ENCODE measurements at places on chromosomes 11 and 22. TPM values are rescaled to one million over a fixed set of nuclear protein-coding genes. Genes with fewer than 3 reads are reported as not detected.

The PPFIBP2 gene
- 4.2 TPM for total RNA-seq

The C11orf87 gene
- not detected for total RNA-seq

The B4GALNT4 gene
- total RNA-seq, result not detected

The OR52H1 gene
- not detected for total RNA-seq

The GAS2 gene
- total RNA-seq, result 27.0 TPM

DNA sequence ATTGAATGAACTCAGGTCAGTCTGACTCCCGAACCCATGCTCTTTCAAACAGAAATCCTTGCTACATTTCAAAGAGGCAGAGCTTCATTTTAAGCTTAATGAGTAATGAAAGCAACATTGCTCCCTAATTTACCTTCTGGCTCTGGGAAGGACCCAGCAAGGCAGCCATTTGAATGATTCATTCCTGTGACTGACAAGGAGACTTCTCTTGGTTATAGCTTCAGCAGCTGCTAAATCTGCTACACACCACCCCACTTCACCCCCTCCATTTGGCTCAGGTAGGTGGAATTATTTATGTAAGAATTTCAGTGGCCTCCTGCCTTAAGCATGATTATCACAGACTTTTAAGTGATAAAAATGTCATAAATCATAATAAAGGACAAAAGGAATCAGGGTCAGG, 117.7 kb downstream of the KCNC1 start:
- no peak overlapping the region for H3K4me3 ChIP-seq
- no peak overlapping the region for H3K27ac ChIP-seq
- H3K27me3 ChIP-seq, result no peaks in the 10 kb centered on the region
- H3K36me3 ChIP-seq, result no peaks in the 10 kb centered on the region

GRCh38 chr22:28909375-28909774, 26.0 kb downstream of the ZNRF3 start:
- H3K36me3 ChIP-seq, result no peaks in the 10 kb centered on the region
- no peak overlapping the region for H3K27ac ChIP-seq

- no peak for DNase-seq
- no peak overlapping the region for H3K4me3 ChIP-seq
- H3K4me1 ChIP-seq, result no peaks in the 10 kb centered on the region
- H3K36me3 ChIP-seq, result no peaks in the 10 kb centered on the region
- H3K27me3 ChIP-seq, result no peaks in the 10 kb centered on the region
- no peak overlapping the region for H3K27ac ChIP-seq
Observed at GRCh38 chr22:26321469-26321913, 107.6 kb upstream of the ASPHD2 start.

GRCh38 chr11:68044898-68045351, 6.1 kb downstream of the TCIRG1 start:
- no peak overlapping the region for H3K4me3 ChIP-seq
- peaks cover 6% of the 10 kb centered on the region for H3K4me1 ChIP-seq
- peaks cover 52% of the 10 kb centered on the region for H3K36me3 ChIP-seq
- no peak overlapping the region for H3K27ac ChIP-seq
- no peaks in the 10 kb centered on the region for H3K27me3 ChIP-seq
- no peak for DNase-seq

GRCh38 chr22:29433856-29434255, 4.5 kb upstream of the RFPL1 start:
- H3K27me3 ChIP-seq, result no peaks in the 10 kb centered on the region
- no peak for DNase-seq
- no peak overlapping the region for H3K27ac ChIP-seq
- no peaks in the 10 kb centered on the region for H3K4me1 ChIP-seq
- no peak overlapping the region for H3K4me3 ChIP-seq
- no peaks in the 10 kb centered on the region for H3K36me3 ChIP-seq

GRCh38 chr11:93935826-93936225, 85.3 kb upstream of the HEPHL1 start:
- DNase-seq, result no peak
- H3K27ac ChIP-seq, result no peak overlapping the region
- H3K36me3 ChIP-seq, result no peaks in the 10 kb centered on the region
- H3K27me3 ChIP-seq, result no peaks in the 10 kb centered on the region
- H3K4me1 ChIP-seq, result no peaks in the 10 kb centered on the region

- no peaks in the 10 kb centered on the region for H3K27me3 ChIP-seq
- peaks cover 7% of the 10 kb centered on the region for H3K36me3 ChIP-seq
- peaks cover 16% of the 10 kb centered on the region for H3K4me1 ChIP-seq
- peak overlapping the region; percentile 15 for H3K4me3 ChIP-seq
- DNase-seq, result no peak
Observed at GRCh38 chr22:38696606-38697424, 3.9 kb downstream of the JOSD1 start.
